CD4-positive, alpha-beta T cell treated with Interleukin-17A for 1 hour (primary cell): ENCODE measurements at places on chromosomes 5 and 9.

DNA sequence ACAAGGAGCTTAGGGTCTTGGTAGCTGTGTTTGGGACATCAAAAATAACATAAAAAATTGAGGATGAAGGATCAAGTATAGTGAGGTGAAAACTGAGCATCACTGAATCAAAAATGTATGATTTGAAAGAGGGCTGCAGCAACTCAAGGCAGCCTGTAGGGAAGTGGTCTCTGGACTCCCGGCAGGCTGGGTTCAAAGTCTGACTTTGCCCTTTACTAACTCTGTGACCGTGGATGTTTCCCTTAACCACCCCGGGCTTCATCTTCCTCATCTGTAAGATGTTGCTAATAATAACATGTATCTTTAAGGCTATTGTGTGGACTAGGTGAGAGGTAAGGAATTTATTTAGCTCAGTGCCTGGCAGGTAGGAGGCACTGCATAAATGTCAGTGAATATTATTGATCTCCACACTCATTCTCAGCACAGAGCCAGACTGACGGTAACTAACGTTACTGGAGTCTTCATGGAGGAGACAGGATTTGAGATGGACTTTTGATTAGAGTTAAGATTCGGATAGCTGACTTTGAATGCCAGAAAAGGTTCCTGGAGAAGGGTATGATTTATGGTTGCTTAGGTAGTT is 367.3 kb downstream of the NDUFS4 start:
- no peak for DNase-seq

DNA sequence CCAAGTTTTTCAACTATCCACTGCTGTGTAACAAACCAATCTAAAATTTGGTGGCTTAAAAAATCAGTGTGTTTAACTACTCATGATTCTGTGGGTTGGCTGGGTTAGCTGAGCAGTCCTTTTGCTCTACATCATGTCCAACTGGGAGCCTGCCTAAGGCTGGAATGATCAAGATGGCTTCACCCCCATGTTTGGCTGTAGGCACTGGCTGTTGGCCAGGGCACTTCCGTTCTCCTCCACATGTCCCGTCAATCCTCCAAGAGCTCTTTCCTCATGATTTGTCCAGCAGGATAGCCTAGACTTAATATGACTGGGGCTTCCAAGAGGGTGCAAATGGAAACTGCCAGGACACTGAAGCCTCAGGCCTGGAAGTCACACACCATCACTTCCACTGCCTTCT is 17.0 kb upstream of the TSSK1B start:
- DNase-seq, result no peak

GRCh38 chr5:5347442-5347841 is 75.0 kb upstream of the ICE1 start:
- no peak for DNase-seq

- no peak for DNase-seq
These were observed 38.8 kb upstream of the TENT4A start for GRCh38 chr5:6674421-6674820.

DNA sequence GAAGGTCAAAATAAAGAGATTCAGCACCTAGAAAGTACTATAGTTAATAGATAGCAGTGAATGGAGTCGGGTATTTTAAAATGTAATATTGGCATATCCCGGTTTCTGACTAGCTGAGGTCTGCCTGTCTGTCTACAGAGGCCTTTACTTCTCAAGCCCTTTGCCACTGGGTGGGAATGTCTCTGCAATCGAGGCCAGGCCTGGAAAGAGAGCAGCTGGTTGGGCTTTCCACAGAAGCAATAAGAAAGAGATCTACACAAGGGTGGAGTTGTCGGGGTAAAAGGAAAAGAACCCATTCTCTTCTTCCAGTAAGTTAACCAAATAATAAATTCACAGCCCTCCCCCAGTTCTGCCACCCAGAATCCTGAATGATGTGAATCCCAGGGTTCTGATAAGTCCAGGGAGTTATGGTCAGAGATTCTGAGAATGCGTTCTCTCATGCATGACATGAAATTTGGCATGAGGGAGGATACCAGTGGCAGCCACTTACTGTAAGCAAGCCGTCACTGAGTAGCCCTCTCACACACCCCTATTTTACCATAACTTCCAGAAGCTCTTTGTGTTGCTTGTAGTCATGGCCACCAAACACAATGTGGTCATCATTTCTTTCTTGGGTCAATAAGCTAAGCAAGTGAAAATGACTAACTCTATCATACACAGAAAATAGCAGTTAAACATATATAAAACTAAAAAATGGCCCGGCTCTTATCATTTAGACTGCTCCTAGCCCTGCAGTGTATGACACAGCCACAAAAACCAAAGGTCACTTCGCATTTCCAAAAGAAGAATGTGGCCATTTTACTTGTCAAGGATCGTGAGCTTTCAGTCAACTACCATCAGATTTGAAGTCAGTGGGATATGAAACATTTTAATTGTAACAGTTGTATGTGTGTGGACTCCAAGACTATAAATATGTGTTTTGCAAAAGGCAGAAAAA is 185.0 kb downstream of the GLIS3 start:
- DNase-seq, result no peak

DNA sequence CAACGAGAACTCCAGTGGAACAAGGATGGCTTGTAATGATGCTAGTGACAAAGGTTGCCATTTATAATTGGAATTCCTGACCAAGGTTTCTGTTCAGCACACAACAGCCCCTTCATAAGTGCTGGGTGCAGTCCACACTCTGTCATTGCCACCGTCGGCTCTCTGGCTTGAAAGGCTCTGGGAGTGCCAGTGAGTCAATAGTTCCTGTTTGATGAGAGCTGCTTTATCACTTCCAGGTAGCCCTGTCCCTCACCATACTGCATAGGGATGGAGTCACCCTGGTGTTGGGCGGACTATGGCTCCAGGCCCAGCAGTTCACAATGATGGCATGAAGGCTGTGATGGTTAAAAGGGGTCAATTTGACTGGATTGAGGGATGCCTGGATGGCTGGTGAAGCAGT is 34.6 kb upstream of the SEMA4D start:
- no peak for DNase-seq

DNA sequence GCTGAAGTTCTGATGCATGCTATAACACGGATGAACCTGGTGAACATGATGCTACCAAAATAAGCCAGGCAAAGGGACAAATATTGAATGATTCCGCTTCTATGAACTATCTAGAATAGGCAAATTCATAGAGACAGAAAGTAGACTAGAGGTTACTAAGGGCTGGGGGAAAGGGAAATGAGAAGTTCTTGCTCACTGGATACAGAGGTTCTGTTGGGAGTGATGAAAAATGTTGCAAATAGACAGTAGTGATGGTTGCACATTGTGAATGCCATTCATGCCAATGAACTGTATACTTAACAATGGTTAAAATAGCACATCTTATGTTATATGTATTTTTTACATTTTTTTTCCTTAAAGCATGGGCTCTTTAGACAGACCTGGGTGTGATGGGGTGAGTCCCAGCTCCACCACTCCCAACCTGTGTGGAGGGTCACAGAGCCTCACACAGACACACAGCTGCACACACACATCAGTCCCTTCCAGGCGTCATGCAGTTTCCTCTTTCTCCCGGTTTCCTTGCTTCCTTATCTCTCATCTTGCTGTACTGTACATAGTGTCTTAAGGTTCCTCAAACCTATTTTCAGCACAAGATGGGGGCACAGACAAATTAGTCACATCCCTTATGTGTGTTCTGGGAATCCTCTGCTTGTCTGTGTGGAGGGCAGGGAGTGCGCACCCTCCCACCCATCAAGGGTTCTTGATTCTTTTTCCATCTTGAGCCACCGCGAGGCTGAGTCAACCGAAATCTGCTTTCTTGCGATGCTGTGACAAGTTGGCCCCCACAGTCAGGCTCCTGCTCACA is 192.9 kb downstream of the CRB2 start:
- DNase-seq, result no peak

DNA sequence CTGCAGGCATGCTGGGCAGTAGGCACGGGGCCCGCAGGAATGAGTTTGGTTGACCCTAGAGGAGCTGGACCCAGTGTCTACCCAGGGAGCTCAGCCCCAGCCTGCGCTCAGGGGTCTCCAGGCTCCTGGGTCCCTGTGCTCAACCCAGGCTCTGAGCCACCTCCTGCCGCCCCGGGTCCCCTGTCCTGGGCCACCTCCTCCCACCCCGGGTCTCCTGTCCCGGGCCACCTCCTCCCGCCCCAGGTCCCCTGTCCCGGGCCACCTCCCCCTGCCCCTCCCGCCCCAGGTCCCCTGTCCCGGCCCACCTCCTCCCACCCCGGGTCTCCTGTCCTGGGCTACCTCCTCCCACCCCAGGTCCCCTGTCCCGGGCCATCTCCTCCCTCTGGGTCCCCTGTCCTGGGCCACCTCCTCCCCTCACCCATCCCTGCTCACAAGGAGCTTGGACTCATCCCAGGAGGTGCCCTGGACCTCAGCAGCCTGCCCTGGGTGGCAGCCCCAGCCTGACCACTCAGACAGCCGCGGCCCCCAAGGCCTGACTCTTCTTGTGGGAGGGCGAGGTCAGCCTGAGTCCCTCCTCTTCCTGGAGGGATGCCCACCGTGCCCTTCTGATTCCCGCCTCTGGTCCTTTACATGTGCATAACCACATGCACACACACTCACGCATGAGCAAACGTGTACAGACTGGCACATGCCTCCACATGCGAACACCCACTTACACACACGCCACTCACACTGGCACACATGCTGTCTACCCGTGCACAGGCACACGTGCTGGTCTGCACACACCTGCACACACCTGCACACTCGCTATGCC is 2.4 kb downstream of the LCN12 start:
- DNase-seq, result no peak

- no peak for DNase-seq
These were observed 149.0 kb downstream of the PDE4D start for GRCh38 chr5:59744531-59744992.

- peak; percentile 4 for DNase-seq
These were observed 15.0 kb upstream of the HSPB3 start for GRCh38 chr5:54440456-54440893.

DNA sequence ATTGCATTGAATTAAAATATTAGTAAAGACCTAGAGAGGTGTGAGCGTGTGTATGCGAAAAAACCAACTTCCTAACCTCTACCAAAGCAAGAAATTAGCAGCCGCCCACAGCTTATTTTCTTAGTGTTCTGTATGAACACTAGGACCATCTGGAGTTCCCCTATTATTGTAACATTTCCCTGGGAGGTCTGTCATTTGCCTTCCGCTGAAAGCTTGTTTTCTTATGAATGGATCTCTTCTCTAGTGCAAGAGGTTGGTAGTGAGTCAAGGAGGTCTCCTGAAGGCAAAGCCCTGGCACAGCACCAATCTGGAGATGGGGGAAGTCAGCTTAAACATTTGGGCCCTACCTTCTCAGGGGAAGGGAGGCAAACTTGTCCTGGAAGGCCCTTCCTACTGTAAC is 10.8 kb downstream of the TNFSF8 start:
- no peak for DNase-seq

GRCh38 chr5:134223406-134224248 is 2.2 kb downstream of the PPP2CA start:
- DNase-seq, result no peak

- DNase-seq, result no peak
These were observed 30.4 kb upstream of the DENND1A start for GRCh38 chr9:123960366-123960765.

DNA sequence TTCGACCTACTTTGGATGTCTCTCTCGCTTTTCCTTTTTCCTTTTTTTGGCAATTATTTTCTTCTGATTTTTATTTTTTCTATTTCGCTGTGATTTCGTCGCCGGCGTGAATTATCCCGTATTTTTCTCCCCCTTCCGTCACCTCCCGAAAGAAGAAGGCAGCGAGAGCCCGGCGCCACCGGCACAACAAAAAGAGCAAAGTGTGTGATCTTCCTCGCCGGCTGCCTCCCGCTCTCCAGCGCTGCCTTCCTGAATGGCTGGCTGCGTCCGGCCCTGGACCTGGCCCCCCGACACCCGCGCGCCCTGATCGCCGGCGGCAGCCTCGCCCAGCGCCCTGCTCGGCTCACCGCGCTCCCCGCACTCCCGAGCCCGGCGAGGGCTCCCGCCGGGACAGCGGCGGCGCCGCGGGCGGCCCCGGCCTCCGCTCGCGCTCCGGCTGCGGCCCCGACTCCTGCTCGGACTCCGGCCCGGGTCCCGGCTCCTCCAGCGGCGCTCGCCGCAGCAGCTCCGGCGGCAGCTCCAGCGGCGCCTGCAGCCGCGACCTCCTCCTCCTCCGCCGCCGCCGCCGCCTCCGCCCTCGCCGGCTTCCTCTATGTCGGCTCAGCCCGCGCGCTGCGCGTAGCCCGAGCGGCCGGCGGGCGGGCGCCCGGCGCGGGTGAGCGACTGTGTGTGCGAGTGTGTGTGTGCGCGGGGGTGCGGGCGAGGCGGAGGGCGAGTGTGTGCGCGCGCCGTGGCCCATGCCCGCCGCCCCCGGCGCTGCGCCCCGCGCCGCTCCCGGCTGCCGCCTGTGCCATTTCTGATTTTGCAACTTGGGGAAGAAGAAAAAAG is 960 bp downstream of the NR2F1 start:
- peak; percentile 35 for DNase-seq

GRCh38 chr9:112061152-112061740 is 113.9 kb downstream of the SUSD1 start:
- DNase-seq, result peak; percentile 51

- DNase-seq, result no peak
These were observed 180.8 kb downstream of the GOLPH3 start for GRCh38 chr5:31993165-31993961.

DNA sequence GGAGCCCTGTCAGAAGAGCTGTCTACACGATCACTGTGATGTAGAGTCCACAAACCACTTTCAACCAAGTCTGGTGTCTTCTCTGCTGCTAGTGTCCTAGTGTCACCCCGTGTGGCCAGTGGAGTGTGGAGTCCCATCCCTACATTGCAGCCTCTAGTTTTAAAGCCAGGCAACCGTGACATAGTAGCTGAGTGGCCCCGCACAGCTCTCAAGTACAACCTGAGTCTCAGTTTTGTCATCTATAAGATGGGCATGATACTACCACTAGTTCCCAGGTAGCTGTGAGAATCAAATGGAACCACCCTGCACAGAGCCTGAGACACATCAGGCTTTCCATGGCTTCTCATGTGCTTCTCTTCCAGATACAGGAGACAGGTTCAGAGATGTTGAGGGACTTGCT is 43.2 kb upstream of the AKNA start:
- no peak for DNase-seq
